Thoracic aorta (tissue), 2 donors: ENCODE measurements at places on chromosomes 3 and 15.
A peak's percentile ranks its signal among the peaks of the same experiment; 100 is the strongest.

GRCh38 chr3:11612515-11613188, 31.1 kb downstream of the VGLL4 start:
- DNase-seq = no peak
- H3K27ac ChIP-seq = no peak overlapping the region
- H3K36me3 ChIP-seq = no peaks in the 10 kb centered on the region
- H3K27me3 ChIP-seq = no peaks in the 10 kb centered on the region
- no peak overlapping the region for H3K4me3 ChIP-seq

- DNase-seq = no peak
- peaks cover 31% of the 10 kb centered on the region for H3K4me1 ChIP-seq
- no peak overlapping the region for H3K27ac ChIP-seq
- no peaks in the 10 kb centered on the region for H3K27me3 ChIP-seq
These were observed 272.4 kb downstream of the FOXP1 start for GRCh38 chr3:71310980-71311660.

- H3K4me1 ChIP-seq = peaks cover 17% of the 10 kb centered on the region
- no peak overlapping the region for H3K27ac ChIP-seq
- H3K36me3 ChIP-seq = no peaks in the 10 kb centered on the region
- no peak for DNase-seq
- H3K27me3 ChIP-seq = no peaks in the 10 kb centered on the region
These were observed 129.5 kb upstream of the BHLHE40 start for GRCh38 chr3:4849739-4850138.

DNA sequence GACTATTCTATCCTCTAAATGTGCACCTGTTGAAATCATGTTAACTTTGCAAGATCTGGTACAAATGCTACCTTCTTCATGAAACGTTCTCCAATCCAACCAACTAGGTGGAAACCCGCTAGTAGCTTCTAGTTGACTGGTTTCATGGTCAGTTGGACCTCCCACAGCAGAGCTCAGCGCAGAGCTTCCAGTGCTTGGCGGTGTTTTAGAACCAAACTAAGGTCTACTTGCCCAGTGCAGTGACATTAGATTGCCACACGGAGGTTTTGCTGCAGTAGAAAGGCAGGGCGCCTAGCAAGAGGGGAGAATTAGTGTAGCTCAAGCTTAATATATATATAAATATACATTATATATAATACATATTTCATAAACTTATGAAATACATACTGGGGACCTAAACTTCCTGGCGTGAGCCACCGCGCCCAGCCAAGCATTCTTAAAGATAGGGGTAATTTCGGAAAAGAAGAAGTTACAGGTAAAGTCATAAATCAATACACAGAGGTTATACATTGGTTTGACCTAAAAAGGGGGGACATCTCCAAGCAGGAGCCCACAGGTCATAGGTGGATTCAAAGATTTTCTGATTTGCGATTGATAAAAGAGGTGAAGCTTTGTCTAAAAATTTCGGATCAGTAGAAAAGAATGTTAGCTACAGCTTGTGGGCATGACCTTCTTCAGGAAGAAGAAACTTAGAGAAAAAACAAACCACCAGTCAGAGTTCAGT, 2.1 kb upstream of the OXSR1 start:
- no peaks in the 10 kb centered on the region for H3K36me3 ChIP-seq
- peaks cover 9% of the 10 kb centered on the region for H3K4me1 ChIP-seq
- no peak for DNase-seq
- no peaks in the 10 kb centered on the region for H3K27me3 ChIP-seq
- H3K27ac ChIP-seq = peak overlapping the region; percentile 82
- H3K4me3 ChIP-seq = no peak overlapping the region

DNA sequence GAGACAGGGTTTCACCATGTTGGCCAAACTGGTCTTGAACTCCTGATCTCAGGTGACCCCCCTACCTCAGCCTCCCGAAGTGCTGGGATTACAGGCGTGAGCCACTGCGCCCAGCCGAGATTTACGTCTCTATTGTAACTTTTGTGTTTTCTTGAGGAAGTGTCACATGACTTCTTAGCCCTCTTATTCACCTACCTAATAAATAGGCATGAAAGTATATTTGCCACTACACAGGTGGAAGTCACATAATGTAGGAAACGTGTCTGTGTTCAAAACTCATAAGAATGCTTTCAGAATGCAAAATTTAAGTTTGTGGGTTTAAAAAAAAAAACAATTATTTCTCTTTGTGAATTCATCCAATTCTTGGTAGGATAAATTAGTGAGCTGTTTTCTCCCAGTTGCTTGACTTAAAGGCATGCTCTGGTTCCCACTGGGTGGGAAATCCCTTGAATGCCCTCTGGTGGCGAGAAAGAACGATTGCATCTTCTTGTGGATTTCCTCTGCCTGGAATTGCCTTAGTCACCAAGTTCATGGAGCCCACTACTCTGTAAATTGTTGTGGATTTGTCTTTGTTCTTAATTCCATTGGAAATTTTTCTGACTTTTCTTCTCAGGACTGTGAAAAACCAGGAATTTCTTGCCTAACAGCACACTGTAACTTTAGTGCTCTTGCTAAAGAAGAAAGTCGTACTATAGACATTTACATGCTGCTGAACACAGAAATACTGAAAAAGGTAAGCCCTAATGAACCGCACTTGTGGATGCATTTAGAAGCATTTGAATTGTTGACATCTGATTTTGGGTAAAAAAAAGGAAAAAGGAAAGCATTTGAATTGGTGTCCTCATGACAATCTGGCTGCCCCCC, 82.2 kb upstream of the CTDSPL start:
- peaks cover 8% of the 10 kb centered on the region for H3K4me1 ChIP-seq
- H3K36me3 ChIP-seq = peaks cover 6% of the 10 kb centered on the region
- no peak overlapping the region for H3K27ac ChIP-seq
- DNase-seq = no peak

DNA sequence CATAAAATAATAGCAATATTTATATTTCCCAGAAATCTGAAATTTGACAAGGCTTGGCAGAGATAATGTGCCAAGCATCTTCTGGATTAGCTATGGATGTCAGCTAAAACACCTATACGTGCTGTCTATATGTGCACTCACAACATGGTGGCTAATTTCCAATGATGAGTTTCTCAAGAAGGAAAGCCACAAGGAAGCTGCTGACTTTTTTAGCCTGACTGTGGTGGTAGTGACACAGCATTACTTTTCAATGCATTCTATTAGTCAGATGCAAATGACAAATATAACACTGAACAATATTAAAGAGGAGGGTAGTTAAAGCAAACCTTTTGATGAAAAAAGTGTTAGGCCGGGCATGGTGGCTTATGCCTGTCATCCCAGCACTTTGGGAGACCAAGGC, 101.7 kb upstream of the CCDC54 start:
- no peaks in the 10 kb centered on the region for H3K36me3 ChIP-seq
- no peak overlapping the region for H3K4me3 ChIP-seq
- no peaks in the 10 kb centered on the region for H3K27me3 ChIP-seq
- no peak overlapping the region for H3K27ac ChIP-seq

- no peak overlapping the region for H3K4me3 ChIP-seq
- no peak for DNase-seq
- H3K36me3 ChIP-seq = no peaks in the 10 kb centered on the region
- H3K27me3 ChIP-seq = no peaks in the 10 kb centered on the region
These were observed 14.0 kb upstream of the KLF15 start for GRCh38 chr3:126371096-126371705.

GRCh38 chr3:96646596-96646995, 167.8 kb upstream of the EPHA6 start:
- H3K4me1 ChIP-seq = no peaks in the 10 kb centered on the region
- H3K27me3 ChIP-seq = no peaks in the 10 kb centered on the region
- H3K36me3 ChIP-seq = no peaks in the 10 kb centered on the region
- no peak overlapping the region for H3K27ac ChIP-seq
